ENCODE measurements at places on chromosomes 7 and 10.

DNA sequence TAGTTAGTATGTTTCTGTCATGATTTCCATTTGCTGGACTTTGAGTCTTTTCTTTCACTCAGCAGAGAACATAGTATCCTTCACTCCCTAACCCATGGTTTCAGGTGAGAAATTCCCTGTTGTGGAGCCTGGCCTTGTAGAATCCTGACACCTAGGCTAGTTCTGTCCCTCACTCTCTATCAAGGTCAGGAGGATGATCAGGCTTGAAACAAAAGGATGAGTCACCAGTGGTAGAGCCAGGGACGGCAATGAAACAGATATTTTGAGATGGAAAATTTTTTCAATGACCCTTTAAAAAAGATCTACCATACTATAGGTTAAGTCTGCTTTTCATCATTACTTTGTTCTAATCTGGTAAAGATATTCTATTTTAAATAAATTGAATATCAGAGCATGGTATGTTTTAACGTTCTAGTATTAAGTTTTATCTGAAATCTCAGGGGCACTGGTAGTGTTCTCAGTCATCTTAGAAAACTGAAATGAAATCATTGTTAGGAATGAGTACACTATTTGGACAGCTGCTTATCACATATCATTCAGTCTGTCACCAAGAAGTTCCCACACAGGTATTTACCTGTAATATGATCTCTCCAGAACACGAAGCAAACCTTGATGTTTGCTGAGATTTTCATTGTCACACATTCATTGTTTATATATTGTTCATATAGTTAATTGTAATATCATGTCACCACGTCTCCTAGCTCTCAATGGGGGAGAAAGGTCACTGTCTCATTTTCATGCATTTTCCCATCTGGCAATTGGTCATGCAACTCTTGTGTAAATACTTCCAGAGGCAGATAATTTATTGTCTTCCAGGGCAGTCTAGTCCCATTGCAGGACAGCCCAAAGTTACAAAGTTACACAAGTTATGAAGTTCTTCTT is 299.9 kb upstream of the LRRTM3 start:
- peak; percentile 6 for DNase-seq

- no peak for DNase-seq
Observed at GRCh38 chr7:81851413-81851812, 81.6 kb upstream of the HGF start.

DNA sequence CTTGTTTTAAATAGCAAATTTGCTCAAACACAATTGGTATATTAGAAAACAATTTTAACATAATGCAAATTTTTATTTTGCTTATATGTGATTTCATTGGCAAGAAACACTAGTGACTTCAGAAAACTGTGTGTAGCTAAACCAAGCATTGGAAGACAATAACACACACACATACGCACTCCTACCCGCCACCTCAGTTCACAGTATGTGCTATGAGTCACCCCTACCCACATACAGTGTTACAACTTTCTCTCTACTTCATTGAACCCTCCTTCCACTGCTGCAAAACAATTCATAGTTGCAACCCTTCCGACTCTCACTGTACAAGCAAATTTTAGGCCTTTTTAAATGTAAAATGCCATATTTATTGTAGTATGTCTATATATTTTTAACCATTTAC is 119.9 kb upstream of the THSD7A start:
- no peak for DNase-seq

DNA sequence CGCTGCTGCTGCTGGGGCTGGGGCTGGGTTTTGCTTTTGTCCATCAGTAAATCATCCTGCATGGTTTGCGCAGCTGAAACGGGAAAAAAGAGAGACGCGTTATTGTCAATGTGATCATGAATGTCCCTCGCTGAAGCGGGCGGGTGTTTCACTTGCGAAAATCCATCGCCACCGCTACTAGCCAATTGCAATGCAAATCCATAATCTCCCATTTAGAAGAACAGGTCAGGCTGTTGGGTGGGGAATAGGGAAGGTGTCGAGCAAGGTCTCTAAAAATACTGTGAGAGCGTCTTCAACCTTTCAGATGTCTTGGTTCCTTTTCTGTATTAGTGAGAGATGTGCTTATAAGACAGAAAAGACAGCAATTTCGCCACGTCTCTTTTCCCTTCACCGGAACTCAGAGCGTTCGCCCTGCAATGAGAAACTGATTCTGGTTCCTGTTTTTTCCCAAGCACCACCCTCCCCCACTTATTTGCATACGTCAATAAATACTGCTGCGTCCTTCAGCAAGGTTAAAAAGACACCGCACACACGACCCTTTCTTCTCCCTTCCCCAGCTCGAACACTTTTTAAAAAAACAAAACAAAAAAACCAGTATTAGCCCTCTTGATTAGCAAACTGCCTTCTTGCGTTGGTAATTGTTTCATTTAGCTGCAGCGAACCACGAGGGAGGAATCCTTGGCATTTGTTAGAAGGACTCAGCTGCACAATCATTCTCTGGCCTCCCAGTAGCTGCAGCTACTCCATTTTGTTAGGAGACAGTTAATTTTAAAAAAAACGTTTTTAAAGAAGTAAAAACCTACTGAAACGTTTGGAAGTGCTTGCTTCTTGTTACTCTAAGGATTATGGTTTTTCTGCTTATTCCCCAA is 50.4 kb downstream of the CPEB3 start:
- DNase-seq: no peak

DNA sequence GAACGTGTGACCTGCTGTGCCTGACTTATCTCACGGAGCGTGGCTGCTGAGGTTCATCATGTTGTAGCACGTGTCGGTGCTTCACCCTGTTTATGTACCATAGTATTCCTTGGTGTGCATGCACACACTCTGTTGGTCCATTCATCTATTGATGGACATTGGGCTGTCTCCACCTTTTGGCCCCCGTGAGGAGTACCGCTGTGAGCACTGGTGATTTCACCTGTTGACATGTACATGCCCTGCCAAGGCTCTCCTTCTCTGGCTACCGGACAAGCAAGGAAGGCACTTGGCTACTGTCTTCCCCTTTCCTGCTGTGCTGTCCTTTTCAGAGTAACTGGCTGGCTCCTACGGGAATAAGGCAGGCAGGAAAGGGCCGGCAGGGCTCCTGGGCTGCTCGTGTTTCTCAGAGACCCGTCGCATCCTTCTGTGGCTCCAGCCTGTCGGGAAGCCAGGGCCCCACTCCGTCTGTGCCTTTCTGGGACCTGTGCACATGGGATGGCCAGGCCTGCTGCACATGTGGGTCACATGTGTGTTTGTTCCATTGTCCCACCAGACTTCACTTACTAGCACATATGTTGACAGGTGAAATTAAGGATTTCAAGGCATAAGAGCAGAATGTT is 17.8 kb upstream of the TBRG4 start:
- no peak for DNase-seq

GRCh38 chr10:28858646-28859045 is 181.3 kb downstream of the BAMBI start:
- DNase-seq: no peak

DNA sequence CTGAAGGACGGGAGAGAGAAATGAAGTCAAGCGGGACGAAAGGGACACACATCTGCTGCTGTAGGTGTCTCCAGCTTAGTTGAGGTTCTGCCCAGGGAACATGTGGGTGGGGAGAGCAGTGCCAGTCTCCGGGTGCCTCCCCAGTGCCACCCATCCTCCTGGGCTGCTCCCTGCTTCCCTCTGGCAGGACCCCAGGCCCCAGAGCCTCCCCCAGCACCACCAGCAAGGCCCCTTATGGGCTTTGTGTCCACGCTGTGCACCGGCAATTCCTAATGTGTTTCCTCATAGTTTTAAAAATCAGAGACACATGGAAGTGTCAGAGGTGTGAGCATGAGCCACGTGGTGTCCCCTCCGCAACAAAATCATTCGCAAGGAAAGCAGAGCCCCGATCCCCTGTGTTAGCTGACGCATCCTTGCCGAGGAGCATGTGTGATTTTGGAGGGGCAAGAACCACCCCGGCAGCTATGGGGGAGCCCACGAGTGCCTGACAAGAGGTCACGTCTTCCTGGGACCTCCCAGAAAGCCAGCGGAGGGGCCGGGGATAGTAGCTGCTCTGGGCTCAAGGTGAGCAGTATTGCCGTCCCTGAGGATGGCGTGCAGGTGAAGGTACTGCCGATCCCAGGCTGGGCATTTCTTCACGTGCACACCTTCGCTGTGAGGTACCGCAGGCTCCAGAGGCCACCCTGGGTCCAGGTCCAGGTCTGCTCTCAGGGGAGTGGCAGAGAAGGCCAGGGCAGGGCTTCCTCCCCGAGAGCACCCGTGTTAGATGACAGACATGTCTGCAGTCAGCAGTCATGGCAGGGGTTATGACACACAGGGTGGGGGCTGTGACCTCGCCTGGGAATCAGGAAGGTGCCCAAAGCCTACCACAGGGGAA is 448.2 kb upstream of the FOXK1 start:
- DNase-seq: no peak

- no peak for DNase-seq
Observed at GRCh38 chr7:66837007-66837406, 84.0 kb upstream of the TMEM248 start.

- DNase-seq: no peak
Observed at GRCh38 chr10:299512-299911, 164.3 kb downstream of the ZMYND11 start.

DNA sequence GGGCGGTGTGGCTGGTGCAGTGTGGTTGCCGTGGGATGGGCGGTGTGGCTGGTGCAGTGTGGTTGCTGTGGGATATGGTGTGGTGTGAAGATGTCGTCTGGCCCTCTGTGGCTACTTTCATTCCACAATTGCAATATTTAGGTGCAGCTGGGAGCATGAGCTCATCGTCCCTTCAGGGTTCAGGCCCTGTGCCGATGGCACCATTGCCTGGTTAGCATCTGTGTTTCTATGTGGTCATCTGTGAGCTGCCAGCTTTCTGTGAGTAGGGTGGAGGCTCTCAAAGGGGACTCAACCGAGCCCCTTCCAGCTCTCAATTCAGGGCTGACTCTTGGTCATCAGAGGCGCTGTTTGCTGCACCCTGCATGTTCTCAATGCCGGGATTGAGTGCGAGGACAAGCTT is 3.6 kb downstream of the ADGRA1 start:
- DNase-seq: no peak

DNA sequence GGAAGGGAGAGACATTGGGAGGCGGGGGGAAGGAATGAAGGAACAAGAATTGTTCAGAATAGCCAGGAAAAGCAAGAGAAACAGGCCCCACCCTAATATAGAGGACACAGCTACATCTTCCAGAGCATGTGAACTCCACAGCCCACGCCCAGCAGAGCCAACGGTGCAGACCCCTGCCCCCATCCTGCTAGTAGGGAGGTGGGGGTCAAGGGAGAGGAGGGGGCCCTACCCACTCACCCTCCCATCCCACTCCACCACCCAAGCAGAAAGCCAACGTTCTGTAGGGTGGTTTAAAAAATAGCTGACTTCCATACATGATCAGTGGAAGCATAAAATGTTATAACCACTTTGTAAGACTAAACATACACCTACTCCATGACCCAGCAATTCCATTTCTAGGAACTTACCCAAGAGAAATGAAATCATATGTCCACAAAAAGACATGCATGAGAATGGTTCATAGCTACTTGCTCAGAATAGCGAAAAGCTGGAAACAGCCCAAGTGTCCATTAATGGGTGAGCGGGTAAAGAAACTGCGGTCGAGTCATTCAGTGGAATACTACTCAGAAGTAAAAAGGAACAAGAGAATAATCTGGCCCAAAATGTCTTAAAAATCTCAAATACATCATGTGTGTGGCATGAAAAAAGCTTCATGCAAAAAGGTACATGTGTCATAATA is 31.8 kb downstream of the CTBP2 start:
- DNase-seq: no peak

GRCh38 chr7:2123360-2123759 is 109.4 kb downstream of the MAD1L1 start:
- no peak for DNase-seq

DNA sequence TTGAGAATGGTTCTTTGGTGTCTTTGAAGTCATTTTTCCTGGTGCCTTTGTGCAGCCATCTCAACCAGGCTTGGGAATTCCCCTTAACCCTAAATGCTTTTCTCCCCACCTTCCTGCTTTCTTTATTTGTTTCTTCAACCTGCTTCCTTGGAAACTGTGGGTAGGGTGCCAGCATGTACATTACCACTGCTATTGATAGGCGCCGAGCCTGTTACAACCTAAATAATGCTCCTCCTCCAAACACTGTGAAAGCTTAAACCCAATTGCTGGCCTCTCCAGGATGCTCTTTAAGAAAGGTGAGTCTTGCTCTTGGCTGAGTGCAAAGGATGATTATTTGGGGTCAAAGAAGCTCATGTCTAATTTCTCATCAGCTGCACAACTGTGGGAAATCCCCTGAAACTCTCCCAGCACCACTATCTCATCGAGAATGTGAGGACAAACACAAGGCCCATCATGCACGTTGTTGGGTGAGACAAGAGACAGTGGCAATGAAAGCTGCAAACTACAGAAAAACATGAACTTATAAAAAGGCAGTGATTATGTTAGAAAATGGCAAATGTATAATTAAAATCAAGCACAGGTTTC is 285.5 kb upstream of the IGFBP3 start:
- no peak for DNase-seq

GRCh38 chr7:36794689-36795088 is 70.4 kb upstream of the AOAH start:
- no peak for DNase-seq

- no peak for DNase-seq
Observed at GRCh38 chr10:13712837-13713581, 126.2 kb downstream of the PRPF18 start.

- DNase-seq: no peak
Observed at GRCh38 chr10:88238615-88238914, 344.6 kb downstream of the RNLS start.

DNA sequence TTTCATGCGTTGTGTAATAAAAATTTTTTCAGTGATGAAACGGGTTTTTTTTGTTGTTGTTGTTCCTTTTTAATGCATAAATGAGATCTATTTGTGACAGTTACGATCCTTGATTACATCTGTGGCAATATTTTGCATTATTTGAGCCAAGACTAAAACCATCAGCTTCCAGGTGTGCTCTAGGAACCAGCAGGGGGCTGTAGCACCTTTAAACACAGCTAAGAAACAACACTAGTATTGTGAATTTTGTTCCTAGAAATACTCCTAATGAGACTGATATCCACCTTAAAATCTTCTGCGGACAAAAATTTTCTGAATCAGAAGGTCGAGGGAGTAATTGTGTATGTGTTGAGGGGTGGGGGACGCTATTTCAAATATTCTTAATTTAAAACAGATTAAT is 52.6 kb downstream of the FGFBP3 start:
- no peak for DNase-seq

DNA sequence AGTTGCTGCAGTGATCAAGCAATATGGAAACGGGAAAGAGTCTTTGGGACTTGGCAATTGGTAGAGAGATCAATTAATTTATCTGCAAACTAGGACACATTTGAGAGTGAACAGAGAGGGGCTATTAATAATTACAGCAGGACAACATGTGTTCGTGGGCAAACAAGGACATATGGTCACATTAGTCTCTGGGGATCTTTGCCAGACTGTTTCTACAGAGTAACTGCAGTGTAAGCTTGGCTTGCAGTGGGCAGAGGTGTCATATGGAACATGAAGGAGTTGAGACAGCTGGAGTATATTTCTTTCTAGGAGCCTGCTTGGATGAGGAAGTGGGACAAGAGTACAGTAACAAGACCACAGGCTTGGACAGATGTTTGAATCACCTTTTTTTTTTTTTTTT is 232.1 kb upstream of the LYZL1 start:
- DNase-seq: no peak

- no peak for DNase-seq
Observed at GRCh38 chr7:24725554-24726241, 31.6 kb downstream of the GSDME start.

- no peak for DNase-seq
Observed at GRCh38 chr7:151432658-151433521, 7.1 kb downstream of the CRYGN start.

Measured in NCI-H1930 (cell line).